Naive thymus-derived CD8-positive, alpha-beta T cell (primary cell): ENCODE measurements at places on chromosomes 7 and 10. TPM values are rescaled to one million over a fixed set of nuclear protein-coding genes. Genes with fewer than 3 reads are reported as not detected.

DNA sequence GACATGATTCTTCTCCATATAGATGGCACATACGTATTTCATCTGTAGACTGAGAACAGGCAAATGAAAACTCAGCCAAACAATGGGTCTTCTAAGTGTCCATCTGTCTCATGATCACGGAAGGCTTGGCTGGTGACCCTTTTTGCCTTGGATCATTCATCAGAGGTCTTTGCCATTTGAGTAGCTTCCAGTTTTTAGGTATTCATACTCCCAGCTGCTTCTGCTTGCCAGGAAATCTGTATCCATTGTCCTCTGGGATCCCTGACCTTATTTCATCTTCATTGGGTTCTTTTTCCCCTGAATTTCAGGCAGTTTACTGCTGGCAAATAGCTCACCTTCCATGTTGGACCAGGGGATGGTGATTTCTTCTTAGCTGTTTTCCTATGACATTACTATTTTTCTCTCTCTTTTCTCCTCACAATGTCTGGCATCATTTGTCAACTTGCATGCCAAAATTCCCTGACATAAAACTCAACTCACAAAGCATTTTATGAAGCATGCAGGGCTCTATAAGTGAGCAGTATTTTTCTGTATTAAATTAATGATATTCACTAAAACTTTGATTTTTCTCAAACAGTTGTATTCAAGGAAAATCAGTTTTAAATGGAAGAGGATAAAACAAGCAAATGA is 241.2 kb downstream of the DNAJB9 start:
- no peaks in the 10 kb centered on the region for H3K36me3 ChIP-seq
- no peak overlapping the region for H3K4me3 ChIP-seq
- no peak overlapping the region for H3K27ac ChIP-seq
- H3K4me1 ChIP-seq = no peaks in the 10 kb centered on the region
- H3K27me3 ChIP-seq = no peaks in the 10 kb centered on the region

- H3K4me3 ChIP-seq = no peak overlapping the region
- peaks cover 2% of the 10 kb centered on the region for H3K4me1 ChIP-seq
- H3K27me3 ChIP-seq = peaks cover 13% of the 10 kb centered on the region
Measured at GRCh38 chr10:6843481-6843881, 263.4 kb upstream of the PRKCQ start.

DNA sequence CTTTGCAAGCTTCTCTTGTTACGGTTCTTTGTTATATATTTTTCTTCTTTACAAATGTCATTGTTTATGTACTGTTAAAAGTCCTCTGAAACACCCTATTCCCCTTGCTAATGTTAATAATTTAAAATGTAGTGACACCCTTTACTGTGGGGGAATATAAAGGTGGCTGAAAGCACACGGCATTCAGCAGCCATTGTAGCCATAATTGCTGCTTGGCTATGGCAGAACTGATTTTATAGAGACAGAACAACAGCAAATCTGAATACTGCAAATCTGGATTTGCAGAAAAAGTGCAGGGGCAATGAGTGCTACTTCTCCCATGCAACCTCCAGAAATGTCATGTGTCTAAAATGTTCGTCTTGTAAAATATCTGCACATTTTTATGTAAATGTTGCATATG is 3.7 kb upstream of the WASL start:
- DNase-seq = no peak
- no peak overlapping the region for H3K4me3 ChIP-seq
- H3K4me1 ChIP-seq = peaks cover 42% of the 10 kb centered on the region
- H3K36me3 ChIP-seq = no peaks in the 10 kb centered on the region
- H3K27ac ChIP-seq = no peak overlapping the region

- H3K36me3 ChIP-seq = no peaks in the 10 kb centered on the region
- no peaks in the 10 kb centered on the region for H3K27me3 ChIP-seq
- DNase-seq = no peak
- no peak overlapping the region for H3K27ac ChIP-seq
Measured at GRCh38 chr7:69961436-69961835, 363.2 kb downstream of the AUTS2 start.

GRCh38 chr7:36916116-36916515 is 191.8 kb upstream of the AOAH start:
- DNase-seq = no peak
- peaks cover 24% of the 10 kb centered on the region for H3K36me3 ChIP-seq
- H3K4me1 ChIP-seq = peaks cover 10% of the 10 kb centered on the region
- H3K4me3 ChIP-seq = no peak overlapping the region
- no peak overlapping the region for H3K27ac ChIP-seq

DNA sequence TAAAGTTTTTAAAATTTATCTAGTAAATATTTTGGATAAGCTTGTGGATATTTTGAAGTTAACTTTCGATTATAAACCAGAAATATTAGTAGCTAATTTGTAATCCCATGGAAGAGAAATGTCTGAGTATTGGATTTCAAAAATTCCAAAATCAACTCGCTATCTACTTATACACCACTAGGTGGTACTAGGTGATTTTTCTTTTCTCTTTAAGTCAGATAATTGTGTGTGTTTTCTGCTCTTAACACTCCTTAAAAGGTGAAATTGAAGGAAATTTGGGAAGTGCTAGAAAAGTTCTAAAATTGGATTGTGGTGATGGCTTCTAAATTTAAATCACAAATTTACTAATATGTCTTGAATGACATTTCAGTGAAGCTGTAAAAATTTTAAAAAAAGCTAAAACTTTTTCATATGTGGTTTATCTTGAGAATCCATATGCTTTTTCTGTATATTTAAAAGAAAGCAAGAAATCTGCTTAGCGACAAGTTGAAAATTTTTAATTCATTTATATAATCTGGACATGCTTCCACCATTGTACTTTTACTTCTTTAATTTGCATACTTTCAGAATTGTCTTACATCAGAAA is 90.2 kb downstream of the IPMK start:
- DNase-seq = no peak
- no peak overlapping the region for H3K4me3 ChIP-seq
- H3K4me1 ChIP-seq = no peaks in the 10 kb centered on the region
- no peaks in the 10 kb centered on the region for H3K36me3 ChIP-seq
- no peak overlapping the region for H3K27ac ChIP-seq

DNA sequence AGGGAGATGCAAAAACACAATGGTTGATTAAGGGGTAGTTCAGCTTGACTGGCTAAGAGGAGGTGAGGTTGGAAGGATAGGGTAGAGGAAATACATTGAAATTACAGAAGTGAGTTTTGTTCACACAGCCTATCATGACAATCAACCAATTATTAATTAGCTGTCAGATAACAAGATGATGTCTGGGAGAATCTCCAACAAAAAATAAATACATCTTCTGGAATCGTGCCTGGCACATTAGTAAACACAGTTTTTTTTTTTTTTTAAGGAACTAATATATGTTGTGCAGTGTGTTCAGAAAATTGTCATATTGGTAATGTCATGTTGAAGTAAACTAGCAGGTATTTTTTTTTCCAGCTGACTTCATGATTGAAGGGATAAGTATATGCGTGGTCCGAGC is 171.8 kb downstream of the VTI1A start:
- DNase-seq = no peak
- H3K36me3 ChIP-seq = peaks cover 33% of the 10 kb centered on the region
- H3K27ac ChIP-seq = no peak overlapping the region
- H3K27me3 ChIP-seq = no peaks in the 10 kb centered on the region
- no peak overlapping the region for H3K4me3 ChIP-seq
- no peaks in the 10 kb centered on the region for H3K4me1 ChIP-seq

GRCh38 chr7:33494474-33494873 is 365.1 kb downstream of the BBS9 start:
- no peaks in the 10 kb centered on the region for H3K27me3 ChIP-seq
- no peak for DNase-seq
- H3K4me3 ChIP-seq = no peak overlapping the region

GRCh38 chr10:48623607-48624132 is 18.8 kb upstream of the ARHGAP22 start:
- no peak overlapping the region for H3K4me3 ChIP-seq
- no peak for DNase-seq
- no peaks in the 10 kb centered on the region for H3K36me3 ChIP-seq
- no peak overlapping the region for H3K27ac ChIP-seq

GRCh38 chr7:75690121-75690523 is 48.6 kb downstream of the HIP1 start:
- H3K4me3 ChIP-seq = no peak overlapping the region
- H3K4me1 ChIP-seq = peaks cover 37% of the 10 kb centered on the region
- H3K36me3 ChIP-seq = no peaks in the 10 kb centered on the region
- peaks cover 16% of the 10 kb centered on the region for H3K27me3 ChIP-seq

DNA sequence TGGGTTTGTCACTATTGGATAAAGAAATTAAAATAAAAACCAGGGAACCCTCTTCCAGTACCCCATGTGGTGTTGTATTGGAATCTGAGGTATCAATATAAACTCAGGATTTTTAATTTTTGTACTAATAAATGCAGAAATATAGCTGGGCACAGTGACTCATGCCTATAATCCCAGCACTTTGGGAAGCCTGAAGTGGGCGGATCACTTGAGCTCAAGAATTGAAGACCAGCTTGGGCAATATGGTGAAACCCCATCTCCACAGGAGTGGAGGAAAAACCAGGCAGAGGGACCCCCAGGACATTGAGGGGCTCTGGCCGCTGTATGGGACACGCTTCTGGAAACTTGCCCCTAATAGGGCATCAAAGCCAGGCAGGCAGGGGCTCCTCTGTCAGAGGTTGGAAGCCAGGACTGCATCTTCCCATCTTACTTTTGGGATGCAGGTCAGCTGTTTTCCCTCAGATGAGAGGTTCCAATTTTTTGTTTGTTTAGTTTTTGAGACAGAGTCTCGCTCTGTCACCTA is 11.1 kb downstream of the ADIRF start:
- no peak overlapping the region for H3K4me3 ChIP-seq
- H3K4me1 ChIP-seq = no peaks in the 10 kb centered on the region
- DNase-seq = no peak
- H3K27ac ChIP-seq = no peak overlapping the region
- H3K36me3 ChIP-seq = no peaks in the 10 kb centered on the region
- no peaks in the 10 kb centered on the region for H3K27me3 ChIP-seq

Gene OR6V1
- not detected for total RNA-seq

Gene KCNMA1
- total RNA-seq = not detected

Gene TSPAN12
- not detected for total RNA-seq

Gene CYP26A1
- total RNA-seq = not detected

Gene MICALL2
- total RNA-seq = 3.5 TPM

Gene PTN
- total RNA-seq = not detected

Gene SPACDR
- 4.0 TPM for total RNA-seq

Gene RBP3
- total RNA-seq = not detected

Gene TMEM213
- not detected for total RNA-seq
